Cortex of kidney (tissue), 1 donor: ENCODE measurements at places on chromosomes 2 and 18.

DNA sequence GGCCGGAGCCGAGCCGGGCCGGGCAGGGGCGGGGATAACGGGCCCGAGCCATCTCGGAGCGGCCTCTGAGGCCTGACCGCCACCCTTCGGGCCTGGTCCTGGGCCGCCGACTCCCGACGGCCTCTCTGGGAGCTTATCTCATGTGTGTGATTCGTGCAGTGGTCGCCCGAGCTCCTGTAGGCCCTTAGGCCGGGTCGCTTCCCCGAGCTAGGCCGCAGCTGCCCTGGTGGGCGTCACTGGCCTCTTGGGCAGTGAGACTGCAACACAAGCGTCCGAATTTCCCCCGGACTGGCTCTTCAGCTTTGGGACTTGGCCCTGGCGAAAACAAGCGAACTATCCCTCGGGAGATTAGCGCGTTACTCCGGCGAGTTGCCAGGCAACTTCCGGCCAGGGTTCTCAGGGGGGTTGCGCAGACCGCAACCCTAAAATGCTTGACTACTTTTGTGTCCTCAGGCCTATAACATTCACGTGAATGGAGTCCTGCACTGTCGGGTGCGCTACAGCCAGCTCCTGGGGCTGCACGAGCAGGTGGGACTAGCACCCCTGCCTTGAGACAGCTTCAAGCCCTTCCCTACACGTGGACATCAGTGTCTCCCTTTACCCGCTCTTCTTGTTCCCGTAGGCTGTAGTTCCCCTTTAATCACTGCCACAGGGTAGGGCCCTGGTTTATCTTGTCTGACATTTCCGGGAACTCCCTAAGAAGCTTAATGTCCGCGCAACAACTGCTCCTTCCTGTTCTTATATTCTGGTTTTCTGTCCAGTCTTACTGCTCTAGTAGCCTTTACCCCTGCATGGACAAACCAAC lies 602 bp downstream of the SNX17 start:
- no peak for DNase-seq

GRCh38 chr2:56754066-56754615 lies 570.4 kb downstream of the CCDC85A start:
- no peak for DNase-seq

GRCh38 chr2:29765721-29766120 lies 155.7 kb downstream of the ALK start:
- DNase-seq, result no peak

DNA sequence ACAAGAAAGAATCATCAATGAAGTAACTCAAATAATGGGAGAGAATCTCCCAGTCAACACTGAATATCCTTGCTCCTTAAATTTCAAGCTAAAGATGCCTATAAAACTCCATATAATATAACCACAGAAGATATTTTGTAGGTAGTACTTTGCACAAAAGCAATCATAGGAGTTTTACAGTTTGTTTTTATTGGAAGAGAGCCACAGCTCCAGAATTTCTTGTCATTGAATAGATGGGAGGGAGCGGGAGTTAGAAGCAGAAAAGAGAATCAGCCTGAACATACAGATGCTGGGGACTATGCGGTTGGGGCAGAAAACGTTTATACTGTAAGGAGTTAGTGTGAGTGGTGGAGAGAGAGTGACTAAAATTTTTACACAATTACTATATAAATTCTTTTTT lies 18.3 kb upstream of the SMAD4 start:
- no peak for DNase-seq

DNA sequence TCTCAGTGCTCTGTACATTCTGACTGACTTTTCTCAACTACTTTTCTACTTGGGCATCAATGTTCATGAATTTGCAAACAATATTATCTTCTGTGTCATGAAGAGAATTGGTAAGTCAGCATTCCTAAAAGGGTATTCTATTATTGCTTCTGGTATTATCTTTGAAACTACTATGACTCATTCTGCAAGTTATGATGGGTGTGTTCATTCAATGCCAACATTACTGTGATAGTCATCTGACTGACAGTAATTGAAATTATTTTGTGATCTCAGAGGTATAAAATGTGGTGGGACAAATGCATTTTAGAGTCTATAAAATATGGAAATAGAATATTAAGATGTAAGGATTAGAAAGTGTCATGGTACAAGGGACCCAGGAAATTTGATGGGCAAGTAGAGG lies 736.0 kb upstream of the CELF4 start:
- no peak for DNase-seq

DNA sequence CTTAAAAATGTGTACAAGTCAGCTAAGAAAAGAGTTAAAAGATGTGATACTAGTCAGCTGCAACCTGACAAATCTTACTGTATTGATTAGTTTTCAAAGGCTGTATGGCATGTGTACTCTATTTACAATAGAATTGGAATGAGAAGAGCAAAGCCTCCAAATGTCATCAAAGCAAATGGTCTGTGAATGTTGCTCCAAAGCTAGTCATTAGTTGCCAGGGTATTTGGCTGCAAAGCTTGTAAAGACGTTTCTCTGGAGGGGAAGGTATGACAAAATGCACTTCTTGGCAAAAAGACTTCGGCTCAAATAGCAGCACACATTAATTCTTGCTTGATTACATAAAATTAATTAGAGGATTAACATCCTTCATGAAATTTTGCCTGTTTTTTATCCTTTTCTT lies 59.3 kb downstream of the ETAA1 start:
- no peak for DNase-seq

GRCh38 chr18:24762511-24762910 lies 302.1 kb downstream of the HRH4 start:
- no peak for DNase-seq
